Left lobe of liver (tissue), 2 donors: ENCODE measurements at places on chromosomes 5 and 9. TPM values are rescaled to one million over a fixed set of nuclear protein-coding genes. Genes with fewer than 3 reads are reported as not detected.

The TXNDC8 gene
- not detected for total RNA-seq

The FGF18 gene
- total RNA-seq, result not detected

DNA sequence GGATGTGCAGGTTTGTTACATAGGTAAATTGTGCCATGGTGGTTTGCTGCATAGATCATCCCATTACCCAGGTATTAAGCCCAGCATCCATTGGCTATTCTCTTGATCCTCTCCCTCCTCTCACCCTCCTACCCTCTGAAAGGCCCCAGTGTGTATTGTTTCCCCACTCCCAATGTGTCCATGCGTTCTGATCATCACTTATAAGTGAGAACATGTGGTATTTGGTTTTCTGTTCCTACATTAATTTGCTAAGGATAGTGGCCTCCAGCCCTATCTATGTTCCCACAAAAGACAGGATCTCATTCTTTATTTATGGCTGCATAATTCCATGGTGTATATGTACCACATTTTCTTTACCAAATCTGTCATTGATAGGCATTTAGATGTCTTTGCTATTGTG is 243.3 kb upstream of the PDE4D start:
- DNase-seq, result no peak

DNA sequence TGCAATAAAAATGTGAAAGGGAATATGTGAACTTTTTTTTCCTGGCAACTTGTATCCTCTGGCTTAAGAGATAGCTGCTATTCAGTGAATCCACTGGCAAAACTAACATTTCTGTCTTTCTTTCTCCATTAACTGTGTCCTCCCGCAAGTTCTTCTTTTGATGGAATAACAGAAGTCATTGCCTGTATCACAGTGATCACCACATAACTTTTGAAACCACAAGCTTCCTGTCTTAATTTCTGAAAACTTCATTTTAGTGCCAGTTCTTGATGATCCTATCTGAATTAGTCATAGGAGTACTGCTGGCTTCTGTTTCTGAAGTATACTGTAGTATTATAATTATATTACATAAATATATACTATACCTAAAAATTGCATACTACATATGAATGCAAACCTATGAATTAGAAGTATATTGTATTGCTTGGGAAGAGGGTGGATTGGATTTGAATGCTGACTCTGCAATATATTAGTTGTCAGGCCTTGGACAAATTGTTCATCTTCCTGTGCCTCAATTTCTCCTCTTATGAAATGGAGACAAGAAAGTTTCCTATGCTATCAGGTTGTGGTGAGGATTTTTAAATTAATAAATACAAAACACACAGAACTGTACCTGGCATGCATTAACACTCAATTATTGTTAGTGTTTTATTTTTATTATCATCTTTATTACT is 441.6 kb downstream of the CETN3 start:
- no peak for DNase-seq

- DNase-seq, result peak; percentile 35
Measured at GRCh38 chr9:114549697-114550330, 37.8 kb upstream of the ATP6V1G1 start.
